ENCODE measurements at places on chromosomes 2 and 18.

- no peak for DNase-seq
These were observed 45.6 kb upstream of the ANKRD44 start for GRCh38 chr2:197356136-197356535.

- no peak for DNase-seq
These were observed 485.2 kb downstream of the PTPRM start for GRCh38 chr18:8052237-8052701.

GRCh38 chr2:107094450-107094986 lies 208.6 kb upstream of the ST6GAL2 start:
- no peak for DNase-seq

DNA sequence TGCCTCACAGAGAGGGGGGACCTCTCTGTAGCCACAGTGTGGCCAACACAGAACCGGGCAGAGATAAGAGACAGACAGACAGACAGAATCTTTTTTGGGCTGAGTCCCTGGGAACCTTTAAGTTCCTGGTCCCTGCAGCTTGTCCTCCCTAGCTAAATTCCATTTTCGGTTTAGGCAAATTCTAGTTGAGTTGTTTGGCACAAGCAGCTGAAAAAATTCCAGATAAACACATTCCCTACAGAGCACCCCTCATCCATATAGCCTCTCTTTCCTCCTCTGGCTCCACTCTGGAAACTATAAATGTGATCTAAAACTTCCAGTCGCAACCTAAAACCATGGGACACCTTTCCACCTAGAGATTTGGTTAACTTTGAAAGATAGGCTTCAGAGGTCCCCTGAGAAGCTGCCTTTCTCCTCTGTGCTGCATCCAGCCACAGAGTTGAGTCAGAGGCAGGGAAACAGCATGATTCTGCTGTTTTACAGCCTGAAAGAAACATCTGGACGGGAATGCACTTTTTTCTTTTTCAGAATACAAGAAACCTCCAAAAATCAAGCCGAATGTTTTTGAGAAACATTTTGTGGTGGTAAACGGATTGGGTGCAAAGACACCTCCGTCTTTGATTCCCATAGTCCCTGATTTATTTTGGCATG lies 30.9 kb downstream of the SLC4A3 start:
- DNase-seq: no peak

DNA sequence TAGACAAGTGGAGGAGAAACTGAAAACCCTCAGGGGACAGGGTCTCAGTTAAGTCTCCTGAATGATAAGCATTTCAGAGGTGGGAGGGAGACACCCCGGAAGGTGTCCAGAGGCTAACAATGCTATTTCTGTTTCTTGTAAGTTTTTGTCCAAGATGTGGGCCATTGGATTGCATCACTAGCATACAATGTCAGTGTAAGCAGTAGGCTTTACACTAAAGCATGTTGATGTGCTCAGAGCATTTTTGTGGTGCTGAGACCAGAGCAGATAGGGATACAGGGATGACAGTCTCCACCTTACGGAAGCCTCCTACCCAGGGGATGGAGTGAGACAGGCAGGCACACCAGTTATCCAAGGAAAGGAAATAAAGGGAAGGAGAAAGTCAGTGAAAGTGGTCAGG lies 2.2 kb upstream of the IL1R1 start:
- no peak for DNase-seq

DNA sequence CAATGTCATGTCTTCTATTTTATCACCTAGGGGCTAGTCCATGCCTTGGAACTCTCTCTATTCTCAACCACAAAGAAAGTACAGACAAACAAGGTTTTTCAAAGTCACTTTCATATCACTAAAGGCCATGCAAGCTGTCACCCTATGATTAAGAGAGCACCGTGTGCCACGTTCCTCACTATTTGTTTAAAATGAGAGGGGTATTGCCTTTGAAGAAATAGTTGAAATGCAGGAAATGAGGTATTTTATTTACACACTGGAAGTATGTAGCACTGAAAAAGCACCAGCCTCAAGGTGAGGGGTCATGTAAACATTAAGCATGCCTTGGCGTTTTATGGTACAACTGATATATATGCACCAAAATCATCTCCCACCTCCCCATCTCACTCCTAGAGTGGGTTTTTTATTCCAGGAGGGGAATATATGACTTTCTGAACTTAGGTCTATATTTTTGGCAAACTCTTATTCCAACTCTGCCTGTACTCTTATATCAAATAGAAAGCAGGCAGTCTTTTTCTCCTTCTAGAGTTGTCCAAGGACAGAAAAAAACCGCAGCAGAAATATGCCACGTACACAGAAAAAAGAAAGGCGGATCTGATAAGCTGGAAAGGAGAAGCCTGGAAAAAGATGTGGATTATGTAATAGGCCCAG lies 53.5 kb downstream of the VSNL1 start:
- DNase-seq: no peak

GRCh38 chr2:57432528-57432927 lies 614.1 kb upstream of the VRK2 start:
- no peak for DNase-seq

GRCh38 chr2:53442783-53443182 lies 324.8 kb upstream of the CHAC2 start:
- DNase-seq: no peak

DNA sequence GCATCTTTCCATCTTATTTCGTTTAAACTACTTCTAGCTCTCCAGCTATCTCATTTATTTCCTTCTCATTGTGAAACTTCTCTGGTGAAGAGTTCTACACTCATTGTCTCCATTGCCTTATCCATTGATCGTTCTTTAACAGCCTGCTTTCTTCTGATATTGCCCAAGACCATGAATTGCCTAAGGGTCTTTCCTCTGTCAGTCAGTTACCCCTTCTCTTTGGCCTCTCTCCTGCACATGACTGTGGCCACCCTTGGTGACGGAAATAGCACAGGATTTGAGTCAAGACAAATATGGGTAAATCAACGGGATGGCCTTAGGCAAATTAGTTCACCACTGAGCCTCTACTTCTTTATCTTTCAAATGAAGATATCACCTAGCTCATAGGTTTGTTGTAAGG lies 26.6 kb downstream of the NHEJ1 start:
- no peak for DNase-seq
